Spinal cord (tissue), 10 donors: ENCODE measurements at places on chromosomes 3 and 15.

GRCh38 chr3:126522363-126522788 is 1.6 kb upstream of the CHST13 start:
- DNase-seq, result peak; percentile 57

DNA sequence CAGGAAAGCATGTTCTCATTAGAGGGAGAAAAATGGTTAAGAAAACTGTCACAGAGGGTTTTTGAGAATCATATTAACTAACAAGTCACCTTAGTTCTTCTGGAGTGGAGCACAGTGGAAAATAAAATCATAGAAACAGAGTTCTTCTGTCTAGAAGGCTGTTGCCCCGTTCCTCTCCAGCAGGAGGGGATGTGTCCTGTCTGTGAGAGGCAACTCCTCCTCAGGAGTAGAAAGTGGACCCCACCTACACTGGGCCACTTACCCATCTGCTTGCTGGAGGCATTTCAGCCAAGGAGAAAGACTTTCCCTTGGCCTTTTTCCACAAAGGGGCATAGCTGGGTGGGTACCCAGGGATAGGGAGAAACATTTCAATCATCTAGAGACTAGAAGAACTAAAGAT is 106.6 kb downstream of the SSR3 start:
- no peak for DNase-seq

GRCh38 chr15:99998661-99999101 is 265.4 kb upstream of the LYSMD4 start:
- DNase-seq, result no peak

GRCh38 chr3:62686503-62687294 is 188.5 kb downstream of the CADPS start:
- no peak for DNase-seq

- no peak for DNase-seq
Observed at GRCh38 chr15:74988007-74988800, 7.2 kb upstream of the SCAMP5 start.

DNA sequence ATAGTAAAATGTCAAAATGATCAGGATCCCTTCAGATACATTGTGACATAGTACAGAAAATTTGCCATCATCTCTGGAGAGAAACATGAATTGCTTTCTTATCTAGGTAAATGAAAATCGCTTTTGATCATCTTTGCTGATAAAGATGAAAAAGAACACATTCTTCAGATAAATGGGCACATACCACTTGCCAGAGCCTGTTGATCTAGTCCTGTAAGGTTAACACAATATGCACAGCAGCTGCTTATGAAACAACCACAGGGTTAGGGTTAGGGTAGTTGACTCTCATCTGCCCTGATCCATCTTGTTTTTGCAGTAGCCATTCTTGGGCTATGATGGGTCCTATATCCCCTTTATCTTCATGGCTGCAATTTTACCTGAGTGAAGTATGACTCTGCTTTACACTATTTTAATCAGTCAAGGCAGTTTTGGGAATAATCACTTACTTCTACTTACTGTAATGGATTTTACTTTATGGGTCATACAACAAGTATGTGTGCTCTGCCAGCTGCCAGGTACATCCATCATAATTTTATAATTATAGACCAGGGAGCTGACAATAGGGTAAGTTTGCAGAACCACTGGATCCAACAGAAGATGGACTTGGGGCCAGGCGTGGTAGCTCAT is 12.6 kb upstream of the SPINK8 start:
- no peak for DNase-seq

GRCh38 chr15:52161406-52161966 is 29.7 kb downstream of the GNB5 start:
- no peak for DNase-seq

DNA sequence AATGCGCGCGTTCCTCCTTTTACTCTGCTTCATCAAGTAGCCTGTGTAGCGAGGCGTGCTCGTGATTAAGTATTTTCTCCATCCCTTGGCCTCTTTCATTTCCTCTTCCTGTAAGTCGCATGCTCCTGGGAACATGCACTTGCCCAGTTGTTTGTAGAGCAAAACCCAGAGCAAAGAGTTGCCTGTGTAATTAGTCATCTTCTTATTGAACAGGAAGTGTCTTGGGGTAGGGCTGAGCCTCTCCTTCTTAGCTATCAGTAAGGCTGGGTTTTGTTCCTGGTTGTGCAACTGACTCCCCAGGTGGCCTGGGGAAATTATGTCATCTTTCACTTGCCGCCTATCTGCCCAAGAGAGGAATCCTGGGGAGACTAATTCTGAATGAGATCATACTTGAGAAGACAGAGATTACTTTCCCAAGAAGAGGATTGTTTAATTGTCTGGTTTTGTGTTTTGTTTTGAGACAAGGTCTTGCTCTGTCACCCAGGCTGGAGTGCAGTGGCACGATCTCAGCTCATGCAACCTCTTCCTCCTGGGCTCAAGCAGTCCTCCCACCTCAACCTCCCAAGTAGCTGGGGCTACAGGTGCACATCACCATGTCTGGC is 14.9 kb downstream of the LIPH start:
- DNase-seq, result no peak

DNA sequence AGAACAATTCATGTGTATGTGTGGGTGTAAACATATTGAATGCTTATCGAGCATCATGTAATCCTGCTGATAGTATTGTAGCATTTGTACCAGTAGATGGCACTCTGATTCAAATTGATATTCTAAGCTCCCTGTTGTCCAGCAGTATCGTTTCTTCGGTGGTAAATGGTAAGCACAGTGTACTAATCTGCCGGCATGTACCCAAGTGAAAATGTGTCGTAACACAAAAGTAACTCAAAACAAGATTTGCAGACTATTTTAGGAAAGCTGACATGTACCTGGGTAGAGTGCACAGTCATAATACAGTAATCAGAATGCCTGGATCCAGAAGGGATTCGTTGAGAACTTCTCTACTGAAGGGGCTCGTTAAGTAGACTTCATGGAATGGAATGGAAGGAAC is 31.7 kb upstream of the MNS1 start:
- no peak for DNase-seq

- no peak for DNase-seq
Observed at GRCh38 chr3:172034786-172035685, 4.3 kb upstream of the FNDC3B start.

GRCh38 chr3:177770383-177771230 is 573.3 kb upstream of the TBL1XR1 start:
- no peak for DNase-seq

DNA sequence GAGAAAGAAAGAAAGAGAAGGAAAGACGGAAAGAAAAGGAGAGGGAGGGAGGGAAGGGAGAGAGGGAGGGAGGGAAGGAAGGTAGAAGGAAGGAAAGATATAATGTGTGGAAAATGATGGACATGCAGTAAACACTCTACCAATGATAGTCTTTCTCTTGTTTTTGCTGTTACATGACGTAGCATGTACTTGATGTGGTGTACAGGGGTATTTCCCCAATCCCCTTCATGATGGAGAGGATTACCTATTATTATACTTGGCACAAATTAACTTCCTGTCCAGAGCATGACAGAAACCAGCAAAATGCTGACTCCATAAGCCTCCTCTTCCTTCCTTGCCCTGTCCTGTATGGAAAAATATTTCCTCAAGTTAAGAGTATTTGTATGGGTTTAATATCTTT is 124.4 kb downstream of the B3GALNT1 start:
- DNase-seq, result no peak

DNA sequence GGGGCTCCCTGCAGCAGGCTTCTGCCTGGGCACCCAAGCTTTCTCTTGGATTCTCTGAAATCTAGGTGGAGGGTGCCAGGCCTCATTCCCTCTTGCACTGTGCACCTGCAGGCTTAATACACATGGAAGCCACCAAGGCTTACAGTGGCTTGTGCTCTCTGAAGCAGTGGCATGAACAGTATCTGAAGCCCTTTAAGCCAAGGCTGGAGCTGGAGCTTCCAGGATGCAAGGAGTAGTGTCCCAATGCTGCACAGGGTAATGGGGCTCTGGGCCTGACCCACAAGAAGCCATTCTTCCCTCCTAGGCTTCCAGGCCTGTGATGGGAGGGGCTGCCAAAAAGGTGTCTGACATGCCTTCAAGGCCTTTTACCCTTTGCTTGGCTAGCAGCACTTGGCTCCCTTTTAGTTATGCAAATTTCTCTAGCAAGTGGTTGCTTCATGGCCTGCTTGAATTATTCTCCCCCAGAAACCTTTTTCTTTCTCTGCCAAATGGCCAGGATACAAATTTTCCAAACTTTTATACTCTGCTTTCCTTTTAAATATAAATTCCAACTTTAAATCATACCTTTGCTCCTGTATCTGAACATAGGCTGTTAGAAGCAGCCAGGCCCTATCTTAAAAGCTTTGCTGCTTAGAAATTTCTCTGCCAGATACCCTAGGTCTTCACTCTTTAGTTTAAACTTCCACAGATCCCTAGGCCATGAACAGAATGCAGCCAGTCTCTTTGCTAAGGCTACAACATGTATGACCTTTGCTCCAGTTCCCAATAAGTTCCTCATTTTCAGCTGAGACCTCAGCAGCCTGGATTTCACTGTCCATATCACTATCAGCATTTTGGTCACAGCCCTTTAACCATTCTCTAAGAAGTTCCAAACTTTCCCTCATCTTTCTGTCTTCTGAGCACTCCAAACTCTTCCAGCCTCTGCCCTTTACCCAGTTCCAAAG is 201.1 kb upstream of the LRRFIP2 start:
- DNase-seq, result no peak

DNA sequence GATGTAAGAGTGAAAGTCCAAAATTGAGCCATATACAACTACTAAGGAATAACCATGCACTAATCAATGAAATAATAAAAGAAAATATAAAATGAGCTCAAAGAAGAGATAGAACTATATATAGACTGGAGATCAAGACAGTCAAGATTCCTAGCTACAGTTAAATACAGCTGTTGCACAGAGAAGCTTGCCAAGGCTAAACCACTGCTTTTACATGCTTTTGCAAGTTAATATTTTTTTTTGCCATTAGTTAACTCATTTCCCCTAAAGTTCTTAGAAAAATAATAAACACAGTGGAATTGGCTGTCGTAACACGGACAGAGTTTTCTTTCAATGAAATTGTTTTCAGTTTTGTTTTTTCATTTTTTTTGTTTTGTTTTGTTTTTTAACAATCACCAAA is 123.0 kb downstream of the VGLL3 start:
- no peak for DNase-seq

GRCh38 chr15:95737060-95737459 is 593.4 kb upstream of the NR2F2 start:
- DNase-seq, result no peak

DNA sequence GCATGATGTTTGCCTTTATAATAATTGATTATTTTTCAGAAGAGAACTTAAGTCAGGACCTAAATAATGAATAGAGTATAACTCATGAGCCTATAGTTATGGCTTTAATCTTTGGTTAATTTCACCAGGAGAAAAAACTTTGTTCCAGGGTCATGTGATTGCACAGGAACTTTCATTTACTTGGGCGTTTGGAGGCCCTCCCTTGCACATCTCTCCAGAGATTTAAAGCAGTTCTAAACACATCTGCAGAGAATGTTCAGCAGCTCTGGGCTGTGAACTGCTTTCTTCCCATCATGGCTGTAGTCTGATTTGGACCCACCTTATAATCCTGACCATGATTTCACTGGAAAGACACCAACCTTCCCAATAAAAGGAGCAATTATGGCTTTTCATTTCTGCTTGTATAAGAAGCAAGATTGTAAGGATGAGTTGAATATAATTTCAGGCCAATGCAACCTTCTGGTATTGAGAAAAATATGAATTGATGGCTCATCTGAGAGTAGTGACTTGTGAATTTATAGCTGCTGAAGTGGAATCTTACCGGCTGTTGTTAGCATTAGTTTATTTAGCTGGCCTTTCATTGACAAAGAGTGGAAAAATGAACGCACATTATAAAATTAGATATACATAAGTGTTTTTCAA is 80.9 kb upstream of the PRTG start:
- no peak for DNase-seq

GRCh38 chr3:57978316-57978715 is 29.9 kb upstream of the FLNB start:
- DNase-seq, result no peak

DNA sequence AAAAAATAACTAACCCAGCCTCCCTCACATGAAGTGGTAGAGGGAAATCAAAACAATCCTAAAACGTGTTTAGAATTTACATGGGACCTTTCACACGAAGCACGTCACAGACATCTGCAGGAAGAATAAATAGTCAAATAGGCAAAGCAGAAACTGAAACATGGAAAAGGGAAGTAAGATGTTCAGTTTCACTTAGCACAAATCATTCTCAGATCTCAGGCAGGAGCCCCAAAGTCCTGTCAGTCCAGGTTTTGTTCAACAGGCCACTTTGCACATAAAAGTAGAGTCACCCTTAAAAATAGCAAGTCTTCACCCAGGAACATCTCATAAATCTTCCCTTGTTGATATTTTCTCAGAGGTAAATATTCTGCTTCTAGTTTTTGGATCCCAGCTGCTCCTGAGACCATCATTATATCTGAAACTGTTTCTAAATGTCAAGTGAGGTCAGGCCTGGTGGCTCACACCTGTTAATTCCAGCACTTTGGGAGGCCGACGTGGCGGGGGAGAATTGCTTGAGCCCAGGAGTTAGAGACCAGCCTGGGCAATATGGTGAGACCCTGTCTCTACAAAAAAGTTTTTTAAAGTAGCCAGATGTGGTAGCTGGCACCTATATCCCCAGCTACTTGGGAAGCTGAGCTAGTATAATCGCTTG is 1.9 kb downstream of the RUBCN start:
- no peak for DNase-seq

- no peak for DNase-seq
Observed at GRCh38 chr15:77410701-77411618, 8.9 kb downstream of the PEAK1 start.

- no peak for DNase-seq
Observed at GRCh38 chr15:62824111-62825015, 218.2 kb upstream of the TPM1 start.

DNA sequence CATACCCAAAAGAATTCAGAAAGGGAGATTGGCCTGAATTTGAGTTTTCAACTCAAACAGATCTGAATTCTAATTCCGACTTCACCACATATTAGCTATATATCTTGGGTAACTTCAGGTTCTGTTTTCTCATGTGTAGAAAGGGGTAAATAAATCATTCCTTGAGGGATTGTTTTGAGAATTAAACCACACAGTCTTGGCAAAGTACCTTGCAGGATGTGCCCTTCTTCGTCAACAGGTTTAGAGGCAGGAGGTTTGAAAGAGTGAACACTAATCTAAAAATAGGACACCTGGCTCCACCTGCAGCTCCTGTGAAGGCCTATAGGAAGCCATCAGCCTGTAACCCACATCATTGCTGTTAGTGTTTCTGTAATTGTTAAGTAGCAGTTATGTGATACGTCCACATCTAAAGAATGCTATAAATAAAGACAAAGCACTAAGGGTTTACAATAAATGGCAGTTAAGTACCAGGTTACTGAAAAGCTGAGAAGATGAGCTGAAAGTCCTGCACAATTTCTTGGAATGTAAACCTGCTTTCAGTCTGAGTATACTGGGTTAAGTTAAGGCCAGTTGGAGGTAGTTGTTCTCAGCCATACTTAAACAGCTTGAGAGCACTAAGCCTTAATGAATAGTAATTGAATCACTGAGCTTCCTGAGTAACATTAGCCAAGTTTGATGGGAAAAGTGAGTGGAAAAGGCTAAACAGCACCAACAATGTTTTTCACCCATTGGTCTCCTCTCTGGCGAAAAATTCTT is 6.0 kb downstream of the CCDC80 start:
- DNase-seq, result no peak
